ENCODE measurements at places on chromosomes 4 and X.

DNA sequence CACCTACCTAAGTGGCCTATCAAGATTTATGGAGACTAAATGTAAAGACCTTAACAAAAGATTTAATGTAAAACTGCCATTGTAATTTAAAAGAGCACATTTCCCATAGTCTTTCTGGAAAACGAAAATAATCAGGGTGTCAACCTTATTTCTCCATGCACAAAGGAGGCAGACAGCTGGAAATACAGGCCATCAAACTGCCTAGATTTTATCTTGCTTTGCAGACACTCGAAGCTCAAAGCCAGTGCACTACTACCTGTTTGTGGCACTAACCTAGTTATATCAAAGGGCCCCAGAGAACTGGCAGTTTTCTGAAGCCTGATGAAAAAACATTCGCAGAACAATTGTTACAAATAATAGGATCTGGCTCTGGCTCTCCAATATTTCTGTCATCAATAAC, 863.9 kb downstream of the STPG2 start:
- H3K4me3 ChIP-seq: no peak overlapping the region
- H3K27ac ChIP-seq: no peak overlapping the region
- peaks cover 7% of the 10 kb centered on the region for H3K4me1 ChIP-seq
- no peak for DNase-seq
- H3K36me3 ChIP-seq: no peaks in the 10 kb centered on the region
- H3K27me3 ChIP-seq: no peaks in the 10 kb centered on the region

GRCh38 chrX:155682834-155683233, 70.1 kb upstream of the TMLHE start:
- no peak overlapping the region for H3K4me3 ChIP-seq
- no peaks in the 10 kb centered on the region for H3K27me3 ChIP-seq
- H3K27ac ChIP-seq: no peak overlapping the region
- H3K36me3 ChIP-seq: no peaks in the 10 kb centered on the region
- DNase-seq: no peak
- H3K4me1 ChIP-seq: no peaks in the 10 kb centered on the region

- no peak overlapping the region for H3K27ac ChIP-seq
- H3K36me3 ChIP-seq: no peaks in the 10 kb centered on the region
- no peak for DNase-seq
- peaks cover 20% of the 10 kb centered on the region for H3K4me1 ChIP-seq
- no peak overlapping the region for H3K4me3 ChIP-seq
Observed at GRCh38 chr4:26197018-26197779, 123.6 kb upstream of the RBPJ start.

GRCh38 chr4:165464813-165465381, 86.1 kb downstream of the CPE start:
- peaks cover 2% of the 10 kb centered on the region for H3K36me3 ChIP-seq
- no peak overlapping the region for H3K27ac ChIP-seq
- H3K4me3 ChIP-seq: no peak overlapping the region
- H3K27me3 ChIP-seq: no peaks in the 10 kb centered on the region
- DNase-seq: no peak

- H3K4me3 ChIP-seq: no peak overlapping the region
- no peak for DNase-seq
- H3K36me3 ChIP-seq: no peaks in the 10 kb centered on the region
Observed at GRCh38 chr4:149264093-149264733, 551.4 kb downstream of the IQCM start.

DNA sequence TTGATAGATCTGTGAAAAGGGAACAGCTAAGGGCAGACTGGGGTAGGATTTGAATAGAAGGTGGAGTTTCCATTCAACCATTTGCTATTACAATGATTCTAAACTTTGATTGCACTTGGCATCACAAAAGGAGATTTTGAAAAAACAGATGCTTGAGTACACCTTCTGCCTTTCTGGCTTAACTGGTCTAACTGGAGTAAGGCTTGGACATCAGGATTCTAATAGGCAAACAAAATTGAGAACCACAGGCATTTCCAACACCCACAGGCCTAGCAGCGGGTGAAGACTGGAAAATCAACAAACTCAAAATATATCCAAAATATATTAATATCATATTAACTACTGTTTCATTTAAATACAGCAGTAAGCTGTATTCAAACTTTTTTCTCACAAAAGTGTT, 1.9 kb upstream of the VEGFC start:
- H3K27me3 ChIP-seq: peaks cover 70% of the 10 kb centered on the region
- no peak overlapping the region for H3K27ac ChIP-seq
- H3K4me3 ChIP-seq: no peak overlapping the region
- peaks cover 13% of the 10 kb centered on the region for H3K4me1 ChIP-seq
- DNase-seq: no peak
- H3K36me3 ChIP-seq: no peaks in the 10 kb centered on the region

- no peak overlapping the region for H3K27ac ChIP-seq
- no peak for DNase-seq
- H3K27me3 ChIP-seq: no peaks in the 10 kb centered on the region
- no peaks in the 10 kb centered on the region for H3K4me1 ChIP-seq
- H3K4me3 ChIP-seq: no peak overlapping the region
Observed at GRCh38 chr4:82578935-82579334, 17.1 kb upstream of the TMEM150C start.

GRCh38 chr4:128566693-128567092, 242.8 kb upstream of the JADE1 start:
- no peak for DNase-seq
- H3K4me1 ChIP-seq: peaks cover 62% of the 10 kb centered on the region
- no peak overlapping the region for H3K27ac ChIP-seq
- H3K36me3 ChIP-seq: no peaks in the 10 kb centered on the region
- H3K4me3 ChIP-seq: no peak overlapping the region
- H3K27me3 ChIP-seq: no peaks in the 10 kb centered on the region

GRCh38 chr4:83171436-83172039, 57.0 kb upstream of the PLAC8 start:
- H3K36me3 ChIP-seq: no peaks in the 10 kb centered on the region
- no peak overlapping the region for H3K4me3 ChIP-seq
- DNase-seq: no peak
- peaks cover 2% of the 10 kb centered on the region for H3K27me3 ChIP-seq
- H3K4me1 ChIP-seq: no peaks in the 10 kb centered on the region
- H3K27ac ChIP-seq: no peak overlapping the region

- H3K4me1 ChIP-seq: peaks cover 27% of the 10 kb centered on the region
- peaks cover 5% of the 10 kb centered on the region for H3K36me3 ChIP-seq
- H3K4me3 ChIP-seq: no peak overlapping the region
- H3K27ac ChIP-seq: peak overlapping the region; percentile 99
- no peak for DNase-seq
Observed at GRCh38 chr4:30776451-30776850, 56.3 kb downstream of the PCDH7 start.

- no peak overlapping the region for H3K4me3 ChIP-seq
- H3K36me3 ChIP-seq: peaks cover 14% of the 10 kb centered on the region
- peaks cover 6% of the 10 kb centered on the region for H3K4me1 ChIP-seq
- peak overlapping the region; percentile 76 for H3K27ac ChIP-seq
- no peaks in the 10 kb centered on the region for H3K27me3 ChIP-seq
- no peak for DNase-seq
Observed at GRCh38 chr4:39729557-39729956, 31.6 kb downstream of the UBE2K start.

- no peak overlapping the region for H3K4me3 ChIP-seq
- H3K36me3 ChIP-seq: no peaks in the 10 kb centered on the region
- no peak overlapping the region for H3K27ac ChIP-seq
- no peak for DNase-seq
- no peaks in the 10 kb centered on the region for H3K27me3 ChIP-seq
- H3K4me1 ChIP-seq: no peaks in the 10 kb centered on the region
Observed at GRCh38 chr4:111330786-111331185, 707.9 kb upstream of the PITX2 start.

DNA sequence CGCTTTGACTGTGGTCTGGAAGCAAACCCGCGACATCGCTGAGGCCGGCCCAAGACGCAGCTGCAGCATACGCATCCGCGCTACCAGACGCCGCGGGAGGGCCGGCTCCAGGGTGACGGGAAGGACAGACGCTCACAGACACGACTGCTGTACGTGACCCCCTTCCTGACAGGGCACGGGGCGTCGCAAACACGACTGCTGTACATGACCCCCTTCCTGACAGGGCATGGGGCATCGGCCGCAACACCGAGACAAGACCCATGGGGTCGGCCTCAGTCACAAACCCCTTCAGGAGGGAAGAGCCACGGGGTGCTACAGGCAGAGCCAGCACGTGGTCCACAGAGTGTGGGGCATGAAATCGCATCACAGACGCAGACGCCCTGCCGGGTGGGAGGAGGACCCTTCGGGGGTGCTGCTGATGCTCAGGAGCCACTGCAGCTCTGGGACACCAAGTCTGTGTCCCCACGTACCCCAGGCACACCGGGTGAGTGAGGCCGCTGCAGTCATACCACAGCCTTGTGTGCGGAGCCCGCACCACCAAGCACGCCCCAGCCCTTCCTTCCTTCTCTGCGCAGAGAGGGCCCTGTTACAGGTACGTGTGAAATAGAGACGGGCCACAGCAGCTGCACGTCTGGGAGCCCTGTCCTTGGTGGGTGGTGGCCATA, 38.7 kb upstream of the CPLX1 start:
- H3K4me1 ChIP-seq: no peaks in the 10 kb centered on the region
- no peaks in the 10 kb centered on the region for H3K27me3 ChIP-seq
- H3K4me3 ChIP-seq: no peak overlapping the region
- peaks cover 50% of the 10 kb centered on the region for H3K36me3 ChIP-seq
- no peak for DNase-seq

DNA sequence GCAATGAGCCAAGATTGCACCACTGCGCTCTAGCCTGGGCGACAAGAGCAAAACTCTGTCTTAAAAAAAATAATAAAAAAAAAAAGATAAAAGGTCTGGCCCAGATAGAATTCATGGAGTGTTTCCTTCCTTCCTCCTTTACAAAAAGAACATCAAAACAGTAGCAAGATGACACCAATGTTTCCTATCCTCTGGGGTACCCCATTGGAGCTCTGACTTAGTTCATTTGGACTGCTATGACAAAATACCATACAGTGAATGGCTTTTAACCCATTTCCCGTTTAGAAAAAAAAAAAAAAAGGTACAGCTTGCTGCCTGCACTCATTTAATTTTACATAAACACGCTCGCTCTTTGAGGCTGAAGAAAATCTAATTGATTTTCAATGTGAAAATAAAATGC, 89.9 kb upstream of the PRKX start:
- H3K27me3 ChIP-seq: peaks cover 25% of the 10 kb centered on the region
- no peak for DNase-seq
- H3K4me3 ChIP-seq: no peak overlapping the region
- H3K4me1 ChIP-seq: peaks cover 10% of the 10 kb centered on the region
- H3K27ac ChIP-seq: no peak overlapping the region
- no peaks in the 10 kb centered on the region for H3K36me3 ChIP-seq

- peak overlapping the region; percentile 84 for H3K27ac ChIP-seq
- H3K27me3 ChIP-seq: no peaks in the 10 kb centered on the region
- DNase-seq: no peak
- peaks cover under 1% of the 10 kb centered on the region for H3K36me3 ChIP-seq
- peaks cover 20% of the 10 kb centered on the region for H3K4me1 ChIP-seq
Observed at GRCh38 chr4:137705171-137705783, 173.0 kb upstream of the PCDH18 start.

GRCh38 chrX:136954930-136955329, 74.4 kb upstream of the RBMX start:
- DNase-seq: no peak
- peaks cover 4% of the 10 kb centered on the region for H3K36me3 ChIP-seq
- H3K4me3 ChIP-seq: no peak overlapping the region

DNA sequence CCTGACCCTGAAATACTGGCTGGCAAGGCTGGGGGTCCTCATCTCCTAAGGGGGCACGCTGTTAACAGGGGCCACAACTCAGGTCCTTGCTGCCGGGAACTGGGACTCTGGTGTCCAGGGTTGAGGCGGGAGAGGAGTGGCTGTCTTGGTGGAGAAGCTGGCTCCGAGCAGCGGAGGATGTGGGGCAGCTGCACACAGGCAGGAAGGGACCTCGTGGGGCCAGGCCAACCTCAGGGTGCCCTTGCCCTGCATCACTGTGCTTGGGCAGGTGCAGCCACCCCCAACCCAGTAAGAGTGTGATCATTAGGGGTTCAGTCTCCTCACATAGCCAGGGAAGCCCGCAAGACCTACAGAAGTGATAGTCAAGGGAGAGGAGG, 12.6 kb upstream of the PDE6B start:
- no peaks in the 10 kb centered on the region for H3K36me3 ChIP-seq
- H3K4me1 ChIP-seq: peaks cover 3% of the 10 kb centered on the region
- H3K27ac ChIP-seq: no peak overlapping the region
- H3K27me3 ChIP-seq: peaks cover 54% of the 10 kb centered on the region
- DNase-seq: no peak

- no peak overlapping the region for H3K4me3 ChIP-seq
- H3K27me3 ChIP-seq: no peaks in the 10 kb centered on the region
- peaks cover 23% of the 10 kb centered on the region for H3K4me1 ChIP-seq
- DNase-seq: no peak
- no peak overlapping the region for H3K27ac ChIP-seq
- H3K36me3 ChIP-seq: peaks cover 3% of the 10 kb centered on the region
Observed at GRCh38 chr4:118682928-118683327, 2.3 kb upstream of the METTL14 start.

GRCh38 chr4:125303058-125303457, 11.7 kb upstream of the FAT4 start:
- DNase-seq: no peak
- H3K27ac ChIP-seq: no peak overlapping the region
- no peaks in the 10 kb centered on the region for H3K27me3 ChIP-seq
- no peaks in the 10 kb centered on the region for H3K36me3 ChIP-seq
- no peak overlapping the region for H3K4me3 ChIP-seq
- H3K4me1 ChIP-seq: peaks cover 9% of the 10 kb centered on the region

GRCh38 chr4:99861120-99861905, 32.9 kb downstream of the LAMTOR3 start:
- H3K4me3 ChIP-seq: no peak overlapping the region
- peaks cover 12% of the 10 kb centered on the region for H3K4me1 ChIP-seq
- no peak for DNase-seq
- H3K36me3 ChIP-seq: no peaks in the 10 kb centered on the region

DNA sequence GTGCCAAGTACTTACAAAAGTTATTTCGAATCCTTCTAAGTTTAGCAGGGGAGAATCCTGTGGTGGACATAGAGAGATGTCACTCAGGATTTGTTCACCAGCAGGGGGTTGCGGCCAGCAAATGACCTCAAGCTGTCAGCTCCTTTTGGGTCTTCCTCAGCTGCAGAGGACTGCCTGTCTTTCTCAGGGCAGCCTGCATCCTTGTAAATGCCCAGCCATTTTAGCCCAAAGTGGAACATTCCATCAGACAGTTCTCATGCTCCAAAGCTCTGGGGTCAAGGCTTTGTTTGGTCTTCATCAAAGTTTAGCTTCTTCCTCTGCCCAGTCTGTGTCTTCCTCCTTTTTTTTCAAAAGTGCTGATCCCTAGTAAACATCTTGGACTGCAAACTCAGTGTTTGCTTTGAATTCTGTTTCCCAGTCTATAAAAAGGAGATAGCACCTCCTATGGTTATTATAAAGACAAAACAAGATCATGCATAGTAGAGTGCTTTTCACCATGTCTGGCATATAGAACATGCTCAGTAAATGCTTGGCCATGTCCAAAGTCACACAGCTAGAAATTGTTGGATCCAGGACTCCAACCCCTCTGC, 156.4 kb upstream of the GATB start:
- DNase-seq: no peak
- H3K36me3 ChIP-seq: peaks cover 3% of the 10 kb centered on the region
- H3K4me3 ChIP-seq: no peak overlapping the region
- H3K4me1 ChIP-seq: no peaks in the 10 kb centered on the region
